ENCODE measurements at places on chromosomes 4 and X.

DNA sequence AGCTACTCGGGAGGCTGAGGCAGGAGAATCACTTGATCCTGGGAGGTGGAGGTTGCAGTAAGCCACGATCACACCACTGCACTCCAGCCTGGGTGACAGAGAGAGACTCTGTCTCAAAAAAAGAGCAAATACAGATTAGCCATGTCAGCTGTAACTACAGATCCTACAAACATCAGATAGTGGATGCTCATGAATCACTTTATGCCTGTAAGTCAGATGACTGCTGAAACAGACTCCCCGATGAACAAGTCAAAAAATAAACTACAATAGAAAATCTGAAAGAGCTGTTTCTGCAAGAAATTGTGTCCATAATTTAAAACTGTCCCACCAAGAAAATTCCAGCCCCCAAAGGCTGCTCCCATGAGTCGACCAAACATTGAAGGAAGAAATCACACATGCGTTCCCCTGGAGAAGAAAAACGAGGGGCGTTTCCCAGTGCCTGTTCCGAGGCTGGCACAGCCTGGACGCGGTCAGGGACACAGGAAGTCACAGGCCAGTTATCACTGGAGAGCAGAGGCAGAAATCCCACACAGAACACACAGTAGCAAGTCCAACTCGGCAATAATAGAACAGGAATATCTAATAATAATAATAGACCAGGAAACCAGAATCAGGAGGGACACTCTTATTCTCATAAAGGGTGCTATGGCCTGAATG, 30.0 kb upstream of the GTPBP6 start:
- DNase-seq, result no peak

- no peak for DNase-seq
These were observed 30.4 kb downstream of the TAF1 start for GRCh38 chrX:71396576-71396975.

DNA sequence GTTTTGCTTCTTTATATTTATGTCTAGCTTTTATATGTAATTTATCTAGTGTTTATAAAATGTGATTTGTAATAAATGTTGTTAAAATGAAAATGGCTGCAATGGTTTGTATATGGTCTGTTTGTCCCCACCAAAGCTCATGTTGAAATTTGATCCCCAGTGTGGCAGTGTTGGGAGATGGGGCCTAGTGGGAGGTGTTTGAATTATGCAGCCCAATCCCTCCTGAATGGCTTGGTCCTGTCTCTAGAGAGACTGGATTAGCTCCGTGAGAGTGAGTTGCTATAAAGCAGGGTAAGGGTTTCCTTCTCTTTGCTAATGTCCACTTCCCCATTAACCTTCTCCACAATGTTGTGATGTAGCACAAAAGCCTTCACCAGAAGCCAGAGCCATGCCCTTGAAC, 30.0 kb upstream of the JADE3 start:
- no peak for DNase-seq

- DNase-seq, result peak; percentile 1
These were observed 170.4 kb upstream of the CASK start for GRCh38 chrX:42093756-42094155.

DNA sequence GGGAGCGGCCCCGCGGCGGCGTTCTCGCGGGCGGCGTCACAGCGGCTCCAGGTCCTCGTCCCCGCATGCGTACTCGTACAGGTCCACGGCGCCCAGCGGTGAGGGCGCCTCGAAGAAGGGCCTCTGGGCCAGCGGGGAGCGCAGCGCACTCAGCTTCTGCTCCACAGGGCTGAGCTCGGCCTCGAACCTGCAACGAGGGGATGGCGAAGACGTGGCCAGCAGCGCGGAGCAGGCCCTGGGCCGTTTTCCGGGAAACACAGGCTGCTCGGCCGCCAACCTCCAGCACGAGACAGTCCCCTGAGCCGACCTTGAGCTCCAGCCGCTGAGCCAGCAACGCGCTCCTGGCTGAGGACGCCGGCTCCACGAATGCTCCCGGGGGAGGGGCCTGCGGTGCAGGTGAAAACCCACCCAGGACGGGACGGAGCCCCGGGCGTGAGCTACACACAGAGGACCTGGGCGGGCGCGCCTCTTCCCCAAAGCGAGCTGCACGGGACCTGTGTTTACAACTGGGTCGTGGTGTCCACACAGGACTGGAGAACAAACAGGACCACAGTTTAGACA, 15.8 kb upstream of the GTPBP6 start:
- DNase-seq, result no peak

- no peak for DNase-seq
These were observed 198.8 kb upstream of the BMP3 start for GRCh38 chr4:80831383-80832361.

DNA sequence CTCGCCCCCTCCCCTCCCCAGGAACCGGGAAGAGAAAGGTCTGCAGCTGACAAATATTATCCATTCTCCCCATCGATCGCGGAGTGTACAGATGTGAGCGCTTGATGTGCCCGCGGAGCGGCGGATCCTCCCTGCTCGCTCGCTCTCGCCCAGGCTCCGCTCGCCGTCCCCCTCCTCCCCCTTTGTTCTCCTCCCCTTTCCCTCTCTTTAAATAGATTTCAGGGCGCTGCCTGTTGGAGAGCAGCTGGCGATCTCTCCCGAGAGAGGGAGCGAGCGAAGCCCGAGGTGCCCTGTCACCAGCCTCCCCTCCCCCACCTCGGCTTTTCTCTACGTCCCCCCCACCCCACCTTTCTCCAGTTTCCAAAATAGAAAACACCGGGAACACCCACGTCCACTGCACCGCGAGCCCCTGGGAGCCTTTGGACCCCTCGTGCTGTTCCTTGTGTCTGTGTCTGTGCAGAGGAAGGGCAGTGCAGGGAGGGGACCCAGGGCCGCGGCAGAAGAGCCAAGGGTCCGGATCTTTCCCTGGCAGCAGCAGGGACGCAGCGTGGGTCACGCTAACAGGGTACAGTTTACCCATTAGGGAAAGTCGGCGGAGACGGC, 56.6 kb upstream of the BCOR start:
- DNase-seq, result no peak

- no peak for DNase-seq
These were observed 225.4 kb downstream of the PCDH7 start for GRCh38 chr4:30945586-30945985.

DNA sequence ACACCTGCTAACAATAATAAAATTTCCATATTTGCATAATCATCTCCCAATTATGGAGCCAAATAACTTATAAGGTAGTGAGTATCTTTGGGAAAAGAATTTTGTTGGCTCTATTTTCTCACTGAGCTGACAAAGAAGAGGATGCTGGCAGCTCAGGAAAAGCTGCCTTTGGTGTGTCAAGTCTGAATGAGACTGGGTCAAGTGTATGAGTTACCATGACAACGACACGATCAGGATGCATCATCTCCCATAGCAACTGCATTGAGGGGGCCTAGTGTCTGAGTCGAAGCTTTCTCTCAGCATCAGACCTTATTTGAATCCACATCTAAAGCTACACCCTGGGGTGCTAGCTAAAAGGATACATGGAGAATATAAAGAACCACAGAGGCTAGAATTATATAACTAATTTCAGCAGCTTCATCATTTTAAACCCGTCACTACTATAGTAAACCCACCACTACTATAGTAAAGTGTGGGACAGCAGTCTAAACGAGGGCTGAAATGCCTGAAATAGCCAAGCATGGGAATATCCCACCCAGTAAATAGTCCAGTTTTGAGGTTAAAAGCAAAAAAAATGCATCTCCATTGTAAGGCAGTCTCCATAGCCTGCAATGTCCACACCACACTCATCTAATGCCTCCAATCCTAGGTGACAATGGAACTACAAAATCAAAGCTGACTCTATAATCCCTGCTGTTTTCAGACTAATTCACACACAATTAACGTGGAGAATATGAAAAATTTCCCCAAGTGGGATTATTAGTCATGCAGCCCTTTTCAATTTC, 16.0 kb downstream of the GSPT2 start:
- no peak for DNase-seq

- DNase-seq, result no peak
These were observed 38.1 kb upstream of the CXorf38 start for GRCh38 chrX:40685362-40685918.

DNA sequence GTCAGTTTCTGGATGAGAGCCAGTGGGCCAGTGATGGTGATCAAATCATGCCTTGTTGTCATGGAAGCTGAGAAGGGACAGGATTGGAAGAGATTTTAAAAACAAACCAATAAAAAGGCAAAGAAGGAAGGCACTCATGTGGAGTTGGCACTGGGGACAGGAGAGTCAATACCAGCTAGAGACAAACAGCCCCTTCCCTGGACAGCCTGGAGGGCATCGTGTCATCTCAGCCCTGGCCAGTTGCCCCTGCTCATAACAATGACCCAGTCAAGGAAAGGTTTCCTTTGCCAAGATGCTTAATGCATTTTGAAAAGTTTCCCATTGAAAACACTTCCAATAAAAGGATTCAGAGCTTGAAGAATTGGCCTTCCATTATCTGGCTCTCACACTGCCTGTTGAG, 55.5 kb downstream of the SCML1 start:
- DNase-seq, result peak; percentile 75

DNA sequence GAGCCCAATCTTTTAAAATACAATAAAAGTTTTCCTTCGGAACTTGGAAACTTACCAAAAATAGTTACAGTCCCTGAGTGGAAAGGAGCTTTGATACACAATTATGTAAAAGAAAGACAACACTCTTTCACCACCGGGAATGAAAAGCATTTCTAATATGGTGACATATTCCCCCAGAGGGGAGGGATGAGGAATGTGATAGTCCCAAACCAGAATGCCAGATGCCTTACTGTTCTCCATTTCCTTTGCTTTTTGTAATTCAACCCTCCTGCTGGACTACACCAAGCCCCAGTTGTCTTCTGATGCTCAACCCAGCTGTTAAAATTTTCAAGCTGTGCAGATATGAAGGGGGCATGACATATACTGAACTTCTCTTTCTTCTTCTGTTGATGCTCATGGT, 4.1 kb downstream of the PRIMPOL start:
- DNase-seq, result no peak

GRCh38 chr4:138910195-138910913, 105.2 kb upstream of the NOCT start:
- no peak for DNase-seq

GRCh38 chrX:16664074-16664473, 14.1 kb downstream of the S100G start:
- DNase-seq, result no peak

GRCh38 chr4:127634181-127634580, 1.4 kb downstream of the INTU start:
- DNase-seq, result no peak

- no peak for DNase-seq
These were observed 4.2 kb downstream of the TLL1 start for GRCh38 chr4:165877286-165877685.

DNA sequence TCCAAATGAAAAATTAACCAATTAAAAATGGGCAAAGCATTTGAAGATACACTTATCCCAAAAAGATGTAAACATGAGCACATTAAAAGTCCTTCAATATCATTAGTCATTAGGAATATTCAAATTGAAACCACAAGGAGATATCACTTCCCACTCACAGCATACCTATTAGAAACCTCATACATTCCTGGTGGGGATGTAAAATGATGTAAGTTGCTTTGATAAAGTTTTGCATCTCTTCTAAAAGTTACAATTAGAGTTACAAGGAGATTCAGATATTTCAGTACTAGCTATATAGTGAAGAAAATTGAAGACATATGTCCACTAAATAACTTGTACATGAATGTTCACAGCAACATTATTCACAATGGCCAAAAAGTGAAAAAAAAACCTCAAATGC, 1109.3 kb upstream of the LCORL start:
- DNase-seq, result no peak

DNA sequence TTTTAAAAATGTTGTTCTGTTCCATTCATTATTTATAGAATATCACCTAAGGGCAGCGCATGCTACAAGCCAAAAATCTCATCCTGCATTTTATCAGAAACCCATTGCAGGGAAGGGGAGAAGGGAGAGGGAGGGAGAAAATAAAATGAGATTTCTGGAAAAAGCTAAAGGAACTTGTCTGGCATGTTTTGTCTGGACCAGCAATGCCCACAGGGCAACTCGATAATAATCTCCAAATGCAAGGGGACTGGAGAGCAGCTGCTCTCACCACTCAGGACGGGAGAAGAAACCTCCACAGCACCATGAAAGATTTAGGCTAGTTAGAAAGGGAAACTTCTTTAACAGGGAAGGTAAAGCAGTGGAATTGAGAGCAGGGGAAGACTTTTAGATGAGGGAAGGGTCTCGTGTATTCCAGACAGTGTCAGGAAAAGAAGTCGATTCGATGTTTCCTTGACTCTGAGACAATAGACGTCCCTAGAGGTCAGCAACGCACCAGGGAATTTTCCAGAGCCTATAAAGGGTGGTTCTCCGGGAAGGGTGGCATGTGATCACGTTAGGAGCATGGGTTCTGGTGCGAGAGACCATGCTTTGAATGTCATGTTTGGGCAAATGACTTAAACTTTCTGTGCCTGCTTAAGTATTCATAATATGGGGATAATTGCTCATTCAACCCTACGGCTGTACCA, 132.2 kb upstream of the NDP start:
- DNase-seq, result no peak

DNA sequence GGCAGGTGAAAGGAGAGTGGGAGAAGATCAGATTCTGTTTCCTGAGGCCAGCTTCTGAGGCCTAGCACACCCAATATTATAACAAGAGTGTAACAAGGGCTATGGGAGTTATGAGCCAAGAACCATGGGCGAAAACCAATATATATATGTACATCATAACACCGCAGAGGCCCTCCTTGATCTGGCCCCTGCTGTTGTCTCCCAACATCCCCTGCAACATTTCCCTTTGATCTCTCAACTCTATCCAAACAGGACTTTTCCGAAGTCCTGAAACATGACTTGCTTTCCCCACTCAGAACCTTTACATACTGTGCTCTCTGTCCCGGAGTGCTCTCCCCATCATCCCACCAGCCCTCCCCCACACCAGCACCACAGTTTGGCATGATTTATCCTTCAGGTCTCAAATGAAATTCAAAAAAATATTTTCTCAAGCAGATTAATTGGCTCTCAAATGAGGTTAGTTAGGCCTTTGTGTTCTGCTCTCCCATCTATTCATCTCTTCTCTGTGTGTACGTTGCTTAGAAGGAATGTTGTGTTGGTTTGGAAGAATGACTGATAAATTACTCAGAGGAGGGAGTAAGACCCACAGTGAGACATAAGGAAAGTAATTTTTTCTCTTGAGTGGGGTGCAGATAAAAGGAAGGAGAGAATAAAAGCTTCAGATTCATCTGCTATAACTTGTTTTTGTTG, 58.1 kb upstream of the SMIM10 start:
- no peak for DNase-seq

DNA sequence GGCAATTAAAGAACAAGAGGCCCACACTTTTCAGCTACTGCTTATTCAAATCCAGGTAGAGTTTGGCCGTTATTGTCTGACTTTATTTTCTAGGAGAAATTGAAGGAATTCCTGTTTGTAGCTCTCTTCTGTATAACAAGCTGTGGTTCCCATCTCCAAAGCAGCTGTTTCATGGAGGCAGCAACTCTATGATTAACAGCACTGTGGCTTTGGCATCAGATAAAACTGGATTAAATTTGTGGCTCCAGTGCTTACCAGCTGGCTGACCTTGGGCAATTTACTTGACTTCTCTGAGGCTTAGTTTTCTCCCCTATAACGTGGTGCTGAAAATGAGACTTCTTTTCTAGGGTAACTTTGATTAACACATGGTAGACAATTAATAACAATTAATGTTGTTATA, 28.1 kb downstream of the SLC30A9 start:
- no peak for DNase-seq

All from stimulated activated naive CD4-positive, alpha-beta T cell treated with Interleukin-2 at 50 U/mL for 16 hours (primary cell).